Fibroblast of skin of left quadriceps (primary cell): ENCODE measurements at places on chromosomes 3 and 15.
A peak's percentile ranks its signal among the peaks of the same experiment; 100 is the strongest.

DNA sequence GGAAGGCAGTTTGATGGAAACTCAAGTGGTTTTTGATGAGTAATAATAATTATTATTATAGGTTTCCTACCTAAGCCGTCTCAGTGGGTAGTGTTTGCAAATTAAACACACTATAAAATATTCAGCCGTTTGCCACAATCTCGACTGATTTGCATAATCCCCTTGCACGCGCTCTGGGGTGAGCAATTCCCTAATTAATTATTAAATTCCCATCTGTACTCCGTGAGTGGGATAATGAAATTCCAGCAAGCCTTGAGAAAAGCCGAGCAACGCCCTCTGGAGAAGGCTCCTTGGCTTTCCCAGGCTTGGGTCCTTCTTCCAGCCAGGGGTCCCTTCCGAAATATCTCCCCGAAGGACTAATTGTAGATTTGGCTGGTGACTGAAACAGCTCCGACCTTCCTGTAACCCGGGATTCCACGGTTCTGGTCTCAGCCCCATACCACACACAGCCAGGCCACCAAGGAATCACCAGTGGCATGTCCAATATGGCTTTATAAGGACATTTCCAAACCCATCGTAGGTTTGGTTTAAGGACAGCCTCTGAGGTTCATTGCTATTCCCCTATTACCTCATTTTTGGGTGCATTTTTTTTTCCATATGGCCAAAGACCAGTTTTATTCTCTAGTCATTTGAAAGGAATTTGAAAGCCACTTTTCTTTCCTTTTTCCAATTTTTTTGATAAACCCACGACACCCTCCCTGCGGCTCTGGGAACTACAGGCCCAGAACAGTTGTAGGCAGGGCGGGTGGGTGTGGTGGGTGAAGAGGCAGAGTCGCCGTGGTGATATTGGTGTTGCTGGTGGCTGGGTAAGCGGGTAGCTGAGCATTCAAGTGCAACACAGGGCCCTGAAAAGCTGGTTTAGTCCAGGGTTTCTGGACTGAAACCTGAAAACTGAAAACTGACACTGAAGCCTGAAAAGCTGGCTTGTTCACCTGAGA is 33.2 kb upstream of the RGMA start:
- no peak for DNase-seq

DNA sequence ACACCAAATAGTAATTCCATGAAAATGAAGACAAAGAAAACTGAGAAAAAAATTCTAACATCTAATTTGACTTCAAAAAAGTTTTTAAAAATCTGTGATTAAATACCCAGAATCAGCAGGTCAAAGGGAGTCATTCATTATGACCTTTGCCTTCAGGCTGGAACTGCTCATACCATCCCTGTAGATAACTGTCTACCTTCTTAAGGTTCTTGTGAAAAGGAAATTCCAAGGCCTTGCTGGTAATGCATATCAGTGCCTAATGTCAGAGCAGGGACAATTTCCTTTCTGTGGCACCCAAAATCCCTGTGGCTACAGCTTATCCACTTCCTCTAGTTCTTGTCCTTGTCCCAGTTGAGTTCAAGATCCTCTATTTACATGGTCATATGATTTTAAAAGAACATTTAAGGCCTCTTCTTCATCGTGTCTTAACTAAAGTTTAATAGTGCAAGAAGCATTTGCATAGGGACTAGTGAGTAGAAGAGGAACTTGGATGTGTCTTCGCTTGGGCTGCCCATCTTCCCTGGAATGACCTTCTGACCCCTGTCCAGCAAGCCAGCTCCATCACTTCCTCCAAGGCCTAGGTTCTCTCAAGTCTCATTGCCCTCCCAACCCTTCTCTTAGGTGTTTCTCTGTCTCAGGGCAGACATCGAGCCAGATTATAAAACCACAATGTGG is 8.7 kb upstream of the PLCL2 start:
- no peak for DNase-seq

GRCh38 chr3:64975147-64975546 is 287.3 kb upstream of the ADAMTS9 start:
- DNase-seq = no peak

DNA sequence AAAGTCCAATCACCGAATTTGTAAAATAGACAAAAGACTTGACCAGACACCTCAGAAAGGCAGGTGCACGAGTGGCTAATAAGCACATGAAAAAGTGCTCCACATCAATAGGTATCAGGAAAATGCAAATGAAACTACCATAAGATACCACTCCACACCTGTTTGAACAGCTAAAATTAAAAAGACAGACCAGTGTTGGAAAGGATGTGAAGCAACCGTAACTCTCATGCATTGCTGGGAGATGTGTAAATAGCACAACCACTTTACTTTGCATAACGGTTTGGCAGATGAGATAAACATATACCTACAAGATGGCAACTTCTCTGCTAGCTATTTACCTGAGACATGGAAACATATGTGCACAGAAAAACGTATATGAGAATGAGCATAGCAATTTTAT is 56.9 kb downstream of the CADPS start:
- DNase-seq = no peak

- DNase-seq = no peak
These were observed 567 bp downstream of the TOP2B start for GRCh38 chr3:25663869-25664811.

- DNase-seq = no peak
These were observed 636 bp upstream of the LRRC58 start for GRCh38 chr3:120349855-120350125.

- DNase-seq = peak; percentile 34
These were observed 67.0 kb downstream of the ZNF609 start for GRCh38 chr15:64527263-64527984.

GRCh38 chr15:75353604-75354003 is 6.8 kb downstream of the NEIL1 start:
- no peak for DNase-seq

GRCh38 chr3:63727233-63727632 is 74.8 kb downstream of the SNTN start:
- no peak for DNase-seq

DNA sequence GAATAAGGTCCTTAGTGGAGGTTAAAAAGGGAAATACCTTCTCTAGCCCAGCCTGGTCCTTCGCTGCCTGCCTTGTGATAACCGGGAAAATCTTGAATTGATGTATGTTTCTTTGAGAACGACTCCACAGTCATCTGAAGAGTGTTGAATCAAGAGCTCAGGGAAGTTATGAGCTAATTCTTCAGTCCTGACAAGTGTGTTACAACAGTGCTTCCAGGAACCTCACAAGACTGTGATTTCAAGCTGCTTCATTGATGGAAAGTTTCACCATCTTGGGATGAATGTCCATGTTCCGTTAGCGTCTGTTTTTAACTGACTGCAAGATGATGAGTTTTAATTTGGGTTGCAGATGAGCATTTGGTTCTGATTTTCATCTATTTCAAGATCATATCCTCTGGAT is 12.4 kb downstream of the TMEM41A start:
- no peak for DNase-seq

DNA sequence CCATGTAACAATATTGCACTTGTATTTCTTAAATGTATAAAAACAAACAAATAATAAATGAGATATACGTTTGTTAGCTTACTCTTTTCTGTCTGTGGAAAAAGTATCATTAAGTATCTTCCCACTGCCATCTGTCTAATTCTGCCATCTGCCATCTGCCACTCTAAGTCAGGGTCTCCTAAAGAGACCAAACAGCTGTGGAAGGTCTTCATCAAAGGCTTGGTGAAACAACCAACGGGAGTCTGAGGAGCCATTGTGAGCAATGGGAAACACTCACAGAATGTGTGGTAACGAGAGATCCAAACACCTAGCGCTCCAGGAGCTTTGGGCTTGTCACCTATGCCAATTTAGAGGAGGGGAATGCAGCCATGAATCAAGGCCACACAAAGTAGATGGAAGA is 28.7 kb upstream of the PFN2 start:
- DNase-seq = no peak
